ENCODE measurements at places on chromosomes 2 and 18.

DNA sequence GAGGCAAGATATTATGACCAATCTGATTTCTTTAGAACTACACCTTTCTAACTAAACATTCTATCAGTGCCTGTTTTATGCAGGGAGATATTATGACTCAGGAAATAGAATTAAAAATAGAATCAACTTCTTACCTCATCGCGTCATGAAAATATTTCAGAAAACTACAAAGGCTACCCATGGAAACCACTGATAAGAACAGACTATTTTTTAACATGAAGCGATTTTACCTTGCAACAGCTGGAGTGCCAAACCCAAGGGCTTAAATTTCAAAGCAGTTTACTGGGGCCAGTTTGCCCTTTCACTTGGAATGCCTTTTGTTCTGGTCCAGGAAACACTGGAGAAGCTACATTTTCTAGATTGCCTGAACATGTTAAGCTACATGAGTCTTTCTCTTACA, 304.8 kb upstream of the CCDC68 start:
- DNase-seq: peak; percentile 57

GRCh38 chr2:217079165-217079564, 219.3 kb upstream of the TNP1 start:
- no peak for DNase-seq

DNA sequence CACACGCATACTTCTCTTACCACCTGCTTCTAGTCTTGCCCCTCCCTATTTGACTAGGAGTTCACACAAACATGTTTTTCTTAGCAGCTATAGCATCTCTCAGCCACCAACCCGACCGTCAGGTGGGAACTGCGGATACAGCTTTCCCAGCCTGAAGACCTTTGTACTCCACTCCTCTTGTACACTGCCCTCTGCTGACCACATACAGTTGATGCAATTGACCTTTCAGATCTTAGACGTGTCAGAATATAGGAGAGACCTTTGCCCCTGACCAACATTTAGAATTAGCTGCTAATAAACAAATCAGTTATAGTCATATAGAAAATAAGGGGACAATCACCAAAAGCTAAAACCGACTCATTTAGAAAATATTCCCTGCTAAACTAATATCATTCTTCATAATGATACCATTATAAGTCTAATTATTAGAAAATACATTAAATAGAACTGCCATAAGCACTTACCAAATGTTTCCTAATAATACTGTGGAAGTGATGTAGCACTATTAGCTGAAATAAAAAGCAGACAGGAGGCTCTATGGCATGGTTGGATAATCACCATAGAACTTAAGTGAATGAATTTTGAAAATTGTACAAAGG, 208.4 kb downstream of the RAD51AP2 start:
- peak; percentile 76 for DNase-seq

DNA sequence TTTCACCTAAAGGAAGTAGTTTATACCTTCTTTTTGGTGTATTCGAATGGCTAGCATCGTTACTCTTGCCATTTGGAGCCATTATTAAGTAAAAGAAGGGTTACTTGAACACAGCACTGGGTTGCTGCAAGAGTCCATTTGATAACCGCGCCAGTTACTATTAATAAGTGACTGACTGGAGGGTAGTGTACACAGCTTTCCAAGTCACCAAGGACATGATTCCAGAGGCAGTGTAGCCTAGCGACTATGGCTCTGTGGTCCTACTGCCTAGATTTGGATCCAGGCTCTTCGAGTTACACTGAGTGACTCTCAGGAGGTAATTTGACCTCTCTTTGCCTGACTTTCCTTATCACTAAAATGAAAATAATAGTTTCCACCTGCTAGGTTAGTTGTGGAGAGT, 206.8 kb downstream of the MEIS1 start:
- no peak for DNase-seq

DNA sequence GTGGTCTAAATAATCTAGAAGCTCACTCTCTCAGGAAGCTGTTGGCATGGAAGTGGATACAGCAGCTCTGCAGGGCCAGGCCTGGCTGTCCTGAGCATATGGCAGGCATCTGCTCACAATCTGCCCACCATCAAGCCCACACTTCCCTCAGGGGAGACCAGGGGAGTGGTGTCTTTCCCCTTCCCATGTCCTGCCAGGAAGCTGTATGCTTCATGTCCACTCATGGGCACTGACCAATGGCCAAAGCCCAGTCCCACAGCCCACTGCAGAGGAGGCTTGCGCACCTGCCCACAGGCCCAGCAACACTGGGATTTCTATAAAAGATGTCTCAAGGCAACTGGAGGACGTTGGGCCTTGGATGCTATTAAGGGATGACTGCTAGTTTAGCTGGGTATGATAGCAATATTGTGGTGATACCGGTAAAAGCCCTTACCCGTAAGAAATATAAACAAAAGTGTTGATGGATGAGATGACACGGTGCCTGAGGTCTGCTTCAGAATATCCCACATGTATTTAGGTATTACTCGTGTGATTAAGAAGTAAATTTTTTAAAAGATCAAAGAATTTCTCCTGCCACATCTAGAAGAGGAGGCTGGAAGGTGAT, 106.7 kb upstream of the CTDP1 start:
- no peak for DNase-seq

- peak; percentile 4 for DNase-seq
Measured at GRCh38 chr2:223654384-223654915, 52.3 kb upstream of the SCG2 start.

DNA sequence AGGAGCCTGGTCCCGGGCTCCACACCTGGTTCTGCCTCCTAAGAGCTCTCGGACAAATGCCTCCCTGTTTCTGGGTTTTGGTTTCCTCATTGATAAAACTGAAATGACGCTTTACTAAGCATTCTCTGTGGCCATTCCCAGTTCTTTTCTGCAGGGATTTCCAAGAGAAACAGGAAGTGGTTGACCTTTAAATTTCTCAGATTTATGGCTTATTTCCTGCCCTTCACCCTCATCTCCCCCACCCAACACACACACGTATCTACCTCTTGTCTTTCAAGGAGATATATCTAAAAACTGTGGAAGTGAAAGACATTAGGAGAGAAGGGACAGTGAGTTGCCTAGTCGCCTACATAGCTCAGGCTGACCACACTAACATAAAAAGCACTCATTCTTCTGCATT, 53.0 kb downstream of the PIEZO2 start:
- no peak for DNase-seq

DNA sequence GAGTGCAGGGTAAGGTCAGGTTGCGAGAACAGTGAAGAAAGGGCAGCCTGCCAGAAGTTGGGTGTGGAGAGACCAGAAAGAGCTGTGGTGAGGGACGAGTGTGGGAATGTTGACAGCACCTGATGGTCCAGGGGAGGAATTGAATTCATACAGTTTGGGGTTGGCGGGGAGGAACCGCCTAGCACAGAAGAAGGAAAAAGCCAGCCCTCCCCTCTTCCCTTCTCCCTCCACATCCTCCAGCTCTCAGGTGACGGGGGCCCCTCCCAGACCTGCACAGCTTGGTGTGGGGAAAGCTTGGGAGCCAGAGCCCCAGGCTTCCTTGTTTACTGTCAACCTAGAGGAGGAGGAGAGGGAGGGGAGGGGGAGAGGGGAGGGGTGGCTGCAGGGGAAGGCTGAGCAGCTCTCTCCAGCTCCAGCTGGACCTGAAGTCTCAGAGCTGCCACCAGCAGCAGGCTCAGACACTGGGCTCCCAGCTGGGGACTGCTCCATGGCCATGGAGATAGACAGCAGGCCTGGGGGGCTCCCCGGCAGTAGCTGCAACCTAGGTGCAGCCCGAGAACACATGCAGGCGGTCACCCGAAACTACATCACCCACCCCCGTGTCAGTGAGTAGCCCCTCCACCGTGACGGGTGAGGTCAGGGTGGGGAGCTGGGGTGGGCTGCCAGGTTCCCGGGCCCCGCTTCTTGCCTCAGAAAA, at the start of gene ATP6V1B1:
Gene ATP6V1B1, plus strand, starts transcription at position 433 of the 697 bp plus-strand sequence. Its CDS starts 55 bp downstream, at position 488.
- no peak for DNase-seq

- DNase-seq: no peak
Measured at GRCh38 chr18:54147439-54147838, 77.0 kb downstream of the MBD2 start.

DNA sequence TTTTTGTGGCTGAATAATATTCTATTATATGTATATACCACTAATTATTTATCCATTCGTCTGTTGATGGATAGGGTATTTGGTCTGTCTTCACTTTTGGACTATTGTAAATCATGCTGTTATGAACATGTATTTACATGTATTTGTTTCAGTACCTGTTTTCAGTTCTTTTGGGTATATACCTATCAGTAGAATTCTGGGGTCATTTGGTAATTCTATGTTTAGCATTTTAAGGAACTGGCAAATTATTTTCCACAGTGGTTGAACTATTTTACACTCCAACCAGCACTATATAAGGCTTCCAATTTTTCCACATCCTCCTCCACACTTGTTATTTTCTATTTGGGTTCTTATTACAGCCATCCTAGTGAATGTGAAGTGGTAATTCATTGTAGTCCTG, 12.4 kb upstream of the TANK start:
- DNase-seq: no peak

DNA sequence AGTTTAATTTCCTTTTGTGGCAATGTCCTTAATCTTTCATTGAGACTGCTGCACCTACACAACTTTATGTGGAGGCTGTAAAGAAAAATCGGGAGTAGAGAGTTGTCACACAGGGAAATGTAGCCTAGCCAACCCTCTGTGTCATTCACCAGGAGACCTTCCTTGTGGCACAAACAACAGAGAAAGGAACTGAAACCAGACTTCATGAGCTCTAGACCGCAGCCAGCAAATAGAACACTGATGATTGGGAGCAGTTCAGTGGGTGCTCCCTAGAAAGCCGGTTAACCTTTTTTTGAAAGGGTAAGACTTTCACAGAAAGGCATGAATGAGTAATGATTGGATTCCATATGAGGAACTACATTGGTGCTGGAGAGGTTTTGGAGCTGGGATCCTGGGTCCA, 1752.4 kb upstream of the CELF4 start:
- DNase-seq: no peak

GRCh38 chr2:102177814-102178478, 8.9 kb upstream of the IL1RL2 start:
- DNase-seq: no peak

GRCh38 chr18:38944446-38945024, 1378.9 kb upstream of the CELF4 start:
- no peak for DNase-seq

GRCh38 chr2:95023222-95023597, 2.3 kb upstream of the MAL start:
- peak; percentile 61 for DNase-seq

DNA sequence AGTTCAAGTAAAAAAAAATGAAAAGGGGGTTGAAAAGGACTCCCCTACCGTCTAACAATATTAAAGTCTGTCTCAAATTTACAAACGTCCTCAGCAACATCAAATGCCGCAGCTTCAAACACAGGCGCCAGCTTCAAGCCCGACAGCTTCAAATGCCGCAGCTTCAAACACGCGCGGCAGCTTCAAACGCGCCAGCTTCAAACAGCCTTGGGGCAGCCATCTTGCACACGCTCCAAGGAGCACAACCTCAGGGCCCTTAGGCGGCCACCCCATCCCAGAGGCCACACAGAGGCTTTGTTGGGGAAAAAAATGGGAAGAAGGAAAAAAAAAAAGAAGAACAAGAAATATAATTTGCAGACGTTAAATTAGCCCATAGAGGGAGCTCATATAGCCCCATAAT, 244.4 kb upstream of the VRK2 start:
- DNase-seq: no peak

DNA sequence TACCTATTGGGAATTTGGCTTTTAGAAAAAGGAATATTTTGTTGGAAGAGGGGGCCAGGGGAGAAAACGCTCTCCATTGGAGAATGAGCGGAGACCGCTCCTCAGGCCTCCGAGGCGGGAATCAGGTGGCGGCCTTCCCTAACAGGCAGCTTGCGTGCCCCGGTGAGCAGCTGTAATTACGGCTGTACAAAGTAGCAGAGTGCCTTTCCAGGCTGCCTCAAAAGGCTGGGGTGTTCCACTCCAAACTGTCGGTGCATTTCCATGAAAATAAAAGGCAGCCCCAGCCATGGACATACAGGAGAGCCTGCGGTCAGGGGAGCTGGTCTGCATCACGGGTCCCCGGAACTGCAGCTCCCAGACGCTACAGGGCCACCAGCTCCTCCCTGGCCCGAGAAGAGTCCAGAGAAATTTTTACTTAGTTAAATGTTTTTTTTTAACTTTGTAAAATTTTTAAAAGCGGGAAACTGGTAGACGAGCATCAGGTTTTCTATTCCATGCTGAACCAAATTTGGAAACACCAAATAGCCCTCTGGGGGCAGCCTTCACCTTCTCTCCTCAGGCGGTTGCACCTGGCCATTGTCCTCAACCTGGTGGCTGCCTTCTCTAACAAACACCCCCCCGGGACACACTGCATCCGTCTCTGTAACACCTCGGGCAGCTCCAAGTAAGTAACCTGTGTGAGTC, 209.3 kb upstream of the SALL3 start:
- no peak for DNase-seq

DNA sequence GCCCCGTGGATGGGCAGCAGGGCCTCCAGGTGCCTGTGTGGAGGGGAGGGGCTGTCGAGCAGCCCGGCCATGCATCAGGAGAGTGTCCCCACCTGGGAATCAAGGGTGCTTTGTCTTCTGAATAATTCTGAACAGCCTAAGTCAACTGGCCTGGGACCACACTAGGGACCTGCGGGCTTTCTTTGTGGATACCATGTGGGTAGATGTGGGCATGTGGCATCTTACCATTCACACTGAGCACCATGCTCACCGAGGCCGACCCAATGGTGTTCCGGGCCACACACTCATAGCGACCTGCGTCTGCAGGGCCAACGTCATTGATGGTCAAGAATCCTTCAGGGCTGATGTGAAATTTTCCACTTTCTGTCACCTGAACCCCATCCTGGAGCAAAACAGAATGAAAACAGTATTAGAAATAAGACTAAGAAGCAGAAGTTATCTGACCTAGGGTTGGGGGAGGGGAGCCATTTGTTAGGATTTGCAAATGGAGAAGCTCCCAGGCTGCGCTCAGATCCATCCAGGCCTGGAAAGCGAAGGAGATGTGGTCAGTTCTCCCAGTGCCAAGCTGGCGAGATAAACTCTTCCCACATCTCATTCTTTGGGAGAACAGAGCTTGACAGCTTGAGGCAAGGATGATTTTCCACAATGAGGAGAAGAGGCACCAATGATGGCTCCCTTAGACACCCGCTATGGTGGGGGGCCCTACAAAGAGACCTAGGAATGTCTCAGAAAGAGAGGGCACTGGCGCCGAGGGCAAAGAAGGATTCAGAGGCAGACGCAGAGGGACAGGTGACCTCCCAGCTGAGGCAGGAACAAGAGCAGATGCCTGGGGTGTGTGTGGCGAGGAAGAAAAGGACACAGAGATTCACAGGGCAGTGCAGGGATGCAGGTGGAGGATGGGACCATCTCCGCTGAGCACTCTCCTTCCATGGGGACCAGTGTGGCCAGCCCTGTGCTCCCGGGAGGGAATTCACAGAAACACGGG, 83.4 kb downstream of the PXDN start:
- no peak for DNase-seq

DNA sequence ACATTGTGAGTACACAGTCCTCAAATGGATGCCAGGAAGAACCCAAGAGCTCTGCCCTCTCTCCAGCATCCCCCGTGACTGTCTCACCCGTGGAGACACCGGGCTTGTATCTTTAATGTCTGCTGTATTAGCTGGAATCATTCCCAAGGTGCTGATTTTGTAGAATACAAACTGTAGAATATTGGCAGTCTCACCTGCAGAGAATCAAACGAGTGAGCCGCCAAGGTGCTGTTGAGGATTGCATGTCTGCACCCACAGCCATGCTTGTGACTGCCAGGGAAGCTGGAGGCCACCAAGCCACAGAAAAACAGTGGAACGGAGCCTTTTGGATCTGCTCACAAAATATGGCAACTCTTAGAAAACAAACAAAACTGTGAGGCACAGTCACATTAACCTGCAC, 37.5 kb downstream of the TMEM18 start:
- no peak for DNase-seq
